M059J (cell line): ENCODE measurements at places on chromosomes 4 and X. TPM values are rescaled to one million over a fixed set of nuclear protein-coding genes. Genes with fewer than 3 reads are reported as not detected.

DNA sequence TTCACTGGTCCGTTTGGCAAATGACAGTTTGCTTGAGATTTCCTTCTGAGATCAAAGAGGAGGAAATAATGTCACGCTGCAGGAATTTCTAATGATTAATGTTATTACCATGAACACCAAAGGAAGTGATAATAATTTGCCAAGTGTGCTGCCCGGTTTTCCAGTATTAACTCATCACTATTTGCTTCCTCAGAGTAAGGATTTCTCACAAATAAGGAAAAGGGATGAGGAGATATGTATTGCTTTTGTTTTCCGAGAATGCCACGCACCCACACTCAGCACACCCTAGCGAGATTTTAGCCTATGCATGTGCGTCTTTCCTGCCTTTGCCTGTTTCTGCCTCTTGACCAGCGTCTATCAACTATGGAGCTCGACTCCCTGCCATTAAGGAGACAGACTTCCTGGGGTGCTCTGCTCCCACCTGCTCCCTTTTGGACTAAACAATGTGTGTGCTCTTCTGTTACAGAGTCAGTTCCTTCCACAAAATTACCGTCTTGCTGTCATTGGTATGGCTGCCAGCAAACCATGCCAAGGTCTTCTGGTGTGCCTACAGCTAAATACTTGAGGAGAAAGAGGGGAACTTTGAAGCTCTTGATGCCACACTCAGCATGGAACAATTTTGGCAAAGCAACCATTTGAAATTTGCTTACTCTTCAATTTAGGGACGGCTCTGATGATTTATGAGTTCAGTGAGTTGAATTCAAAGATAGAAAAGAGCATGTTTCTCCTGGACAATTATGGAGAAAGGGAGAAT, 393.1 kb upstream of the ZFP42 start:
- peak; percentile 84 for DNase-seq

DNA sequence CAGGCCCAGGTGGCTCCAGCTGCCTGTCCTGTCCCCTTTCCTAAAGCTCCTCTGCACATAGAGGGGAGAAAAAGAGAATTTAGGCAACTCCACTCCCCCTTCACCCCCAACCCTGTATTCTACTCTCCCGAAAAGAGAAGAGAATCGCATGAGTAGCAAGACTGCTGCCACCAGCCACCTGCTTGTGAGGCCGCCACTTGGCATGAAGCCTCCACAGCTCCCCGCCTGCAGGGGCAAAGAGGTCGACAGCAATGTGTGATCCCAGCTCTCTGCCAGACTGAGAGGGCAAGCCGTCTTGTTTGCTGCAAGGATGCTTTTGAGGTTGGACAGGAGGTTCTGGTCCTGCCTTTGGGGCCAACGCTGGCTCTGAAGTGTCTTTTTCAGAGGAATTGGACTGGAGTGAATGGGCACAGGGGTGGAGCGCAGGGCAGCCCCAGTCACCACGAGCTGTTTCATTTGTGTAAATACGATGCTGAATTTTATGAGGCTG, 77.1 kb downstream of the STARD8 start:
- no peak for DNase-seq

GRCh38 chr4:136898590-136899248, 633.6 kb downstream of the PCDH18 start:
- DNase-seq = no peak

DNA sequence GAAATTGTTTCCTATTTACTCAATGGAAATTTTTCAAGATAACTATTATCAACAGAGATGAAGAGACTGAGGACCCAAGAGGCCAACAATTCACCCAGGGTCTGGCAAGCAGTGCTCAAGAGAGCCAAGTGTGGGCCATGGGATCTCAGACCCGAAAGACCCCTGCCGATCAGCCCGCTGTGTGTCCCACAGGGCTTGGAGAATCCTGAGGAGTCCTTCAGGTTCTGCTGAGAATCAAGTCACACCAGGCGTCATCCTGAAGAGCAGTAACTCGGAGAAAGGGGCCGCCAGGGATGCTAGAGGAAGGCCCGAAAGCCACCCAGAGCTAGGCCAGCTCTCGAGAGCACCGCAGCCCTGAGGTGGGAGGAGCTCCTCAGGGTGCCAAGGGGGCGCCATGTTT, 48.7 kb downstream of the FGFRL1 start:
- no peak for DNase-seq

GRCh38 chr4:177485528-177485927, 43.3 kb upstream of the AGA start:
- DNase-seq = peak; percentile 46

GRCh38 chrX:108473979-108474378, 34.3 kb downstream of the COL4A5 start:
- no peak for DNase-seq

GRCh38 chr4:86033171-86033570, 326.7 kb downstream of the MAPK10 start:
- DNase-seq = peak; percentile 86

DNA sequence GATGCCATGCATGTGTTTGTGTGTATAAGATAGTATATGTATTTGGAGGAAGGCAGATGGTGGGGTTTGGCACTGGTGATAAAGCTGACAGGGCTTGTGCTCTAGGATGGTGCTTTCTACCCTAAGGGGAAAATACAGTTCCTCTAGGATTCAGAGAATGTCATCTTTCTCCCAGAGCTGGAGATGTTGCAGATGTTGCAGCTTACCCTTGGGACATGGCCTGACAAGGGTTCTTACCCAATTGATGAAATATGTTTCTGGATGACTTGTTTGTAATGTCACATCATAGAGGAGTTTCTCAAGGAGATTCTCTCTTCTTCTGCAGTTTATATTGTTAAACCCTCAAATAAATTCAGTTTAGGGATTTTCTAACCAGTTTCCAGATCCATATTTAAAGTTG, 52.5 kb upstream of the PITX2 start:
- DNase-seq = no peak

GRCh38 chrX:107384397-107385105, 64.9 kb upstream of the FRMPD3 start:
- no peak for DNase-seq

DNA sequence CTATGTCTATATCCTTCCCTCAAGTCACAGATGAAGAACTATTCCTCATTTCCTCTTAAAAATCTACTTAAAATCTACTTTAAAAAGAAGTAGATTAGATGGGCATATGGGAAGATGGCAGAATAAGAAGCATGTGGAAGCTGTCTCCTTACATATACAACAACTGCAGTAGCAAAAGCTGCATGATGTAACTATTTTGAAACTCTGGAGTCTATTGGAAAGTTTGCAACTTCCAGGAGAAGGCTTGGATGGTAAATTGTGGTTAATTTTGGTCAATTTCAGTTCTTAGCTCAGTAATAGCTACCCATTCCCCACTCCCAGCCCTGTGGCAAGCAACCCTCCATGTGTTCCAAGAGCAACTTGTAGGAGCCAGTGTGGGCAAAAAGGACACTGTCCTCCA, 36.9 kb downstream of the MORC4 start:
- no peak for DNase-seq

DNA sequence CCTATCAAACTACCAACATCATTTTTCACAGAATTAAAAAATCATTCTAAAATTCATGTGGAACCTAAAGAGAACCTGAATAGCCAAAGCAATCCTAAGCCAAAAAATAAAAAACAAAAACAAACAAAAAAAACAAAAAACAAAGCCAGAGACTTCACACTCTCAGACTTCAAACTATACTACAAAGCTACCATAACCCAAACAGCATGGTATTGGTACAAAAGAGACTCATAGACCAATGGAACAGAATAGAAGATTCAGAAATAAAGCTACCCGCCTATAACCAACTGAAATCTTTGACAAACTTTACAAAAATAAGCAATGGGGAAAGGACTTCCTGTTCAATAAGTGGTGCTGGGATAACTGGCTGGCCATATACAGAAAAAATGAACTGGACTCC, 152.3 kb upstream of the SMIM31 start:
- DNase-seq = no peak

DNA sequence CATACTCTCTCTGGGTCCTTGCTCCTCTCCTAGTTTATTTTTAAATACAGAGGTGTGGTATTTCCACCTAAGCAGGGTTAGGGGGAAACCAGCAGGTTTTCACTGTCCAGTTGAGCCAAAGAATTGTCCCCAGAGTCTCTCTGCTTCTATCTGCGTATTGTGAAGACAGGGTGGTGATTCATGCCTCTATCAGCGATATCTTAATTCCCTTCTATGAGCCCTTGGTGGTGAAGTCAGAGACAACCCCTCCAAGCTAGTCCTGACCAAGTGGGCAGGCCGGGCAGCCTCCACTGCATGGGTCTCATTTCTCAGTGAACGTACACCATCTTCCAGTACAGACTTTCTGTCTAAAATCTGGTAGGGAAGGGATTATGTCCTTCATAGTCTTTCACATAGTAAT, 100.5 kb upstream of the GPR34 start:
- no peak for DNase-seq

DNA sequence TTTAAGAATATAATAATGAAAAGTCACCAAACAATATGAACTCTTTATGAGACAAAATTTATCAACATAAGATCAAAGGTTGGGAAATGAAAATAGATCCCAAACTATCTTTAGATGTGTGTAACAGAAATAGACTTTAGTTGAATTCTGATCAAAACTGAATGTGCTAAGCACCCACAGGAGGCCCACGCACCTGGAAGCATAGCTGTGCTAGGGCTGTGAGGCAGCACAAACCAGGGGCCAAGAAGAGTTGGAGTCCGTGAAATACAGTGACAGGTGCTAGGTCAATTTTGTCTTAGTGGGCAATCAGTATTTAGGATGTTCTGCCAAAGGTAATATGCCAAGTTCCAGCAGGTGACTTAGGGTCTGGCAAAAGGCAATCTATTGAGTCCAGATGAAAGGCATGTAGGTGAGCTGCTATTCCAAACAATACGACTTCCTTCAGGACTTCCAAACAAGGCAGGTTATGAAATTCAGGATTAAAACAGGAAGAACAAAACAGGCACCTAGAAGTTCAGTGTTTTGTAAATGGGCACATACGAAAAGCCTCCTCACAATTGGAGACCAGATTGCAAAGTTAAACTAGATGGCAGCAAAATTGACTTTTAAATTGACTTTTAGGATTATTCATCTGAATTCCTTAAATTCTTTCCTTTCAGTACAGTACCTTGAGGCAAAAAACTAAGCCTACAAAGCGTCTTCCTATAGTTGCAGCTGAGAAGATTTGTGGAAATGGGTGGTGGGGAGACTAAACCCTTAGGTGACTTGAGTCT, 4.7 kb upstream of the PCDH18 start:
- peak; percentile 25 for DNase-seq

GRCh38 chr4:18167831-18168230, 146.3 kb upstream of the LCORL start:
- no peak for DNase-seq

DNA sequence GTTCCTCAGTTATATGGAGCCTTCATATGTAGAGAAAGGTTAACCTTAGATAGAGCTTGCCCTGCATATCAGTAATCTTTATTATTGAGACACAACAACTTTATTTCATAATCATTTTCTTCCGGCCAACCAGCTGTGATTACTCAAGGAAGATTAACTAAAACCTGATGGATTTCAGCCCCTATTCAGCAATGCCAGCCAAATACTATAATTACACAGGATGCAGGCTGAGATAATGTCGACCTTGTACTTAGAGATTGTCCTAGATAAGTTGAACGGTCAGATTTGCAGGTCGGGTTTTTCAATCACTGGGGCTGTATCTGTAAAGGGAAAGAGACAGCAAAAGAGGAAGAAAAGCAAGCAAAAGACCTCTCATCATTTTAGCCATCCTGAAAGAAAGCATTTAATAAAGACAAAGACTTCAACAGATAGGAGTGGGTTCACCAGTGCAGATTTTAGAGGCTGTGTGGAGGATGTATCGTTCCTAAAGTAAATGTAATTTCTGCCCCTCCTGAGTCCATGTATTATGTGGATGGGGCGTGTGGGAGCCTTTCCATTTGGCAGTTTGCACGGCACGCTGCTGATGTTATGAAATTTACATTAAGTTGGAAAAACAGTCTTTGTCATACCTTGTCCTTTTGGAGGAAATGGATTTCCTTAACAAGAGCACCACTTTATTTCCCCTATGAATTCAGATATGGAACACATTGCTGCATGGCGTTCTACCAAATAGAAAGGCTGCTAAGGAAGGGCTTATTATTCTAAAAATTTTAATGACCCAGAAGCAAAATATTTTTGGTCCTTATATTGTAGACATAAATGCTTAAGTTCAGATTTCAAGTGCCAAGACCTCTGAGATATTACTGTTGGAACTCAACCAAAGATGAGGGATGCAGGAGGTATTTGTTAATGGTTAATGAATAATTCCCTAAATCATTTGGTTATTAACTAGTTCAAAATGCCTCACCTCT, 496.7 kb downstream of the SPRY1 start:
- no peak for DNase-seq

GRCh38 chr4:109432203-109432602, 1.4 kb upstream of the SEC24B start:
- DNase-seq = no peak

DNA sequence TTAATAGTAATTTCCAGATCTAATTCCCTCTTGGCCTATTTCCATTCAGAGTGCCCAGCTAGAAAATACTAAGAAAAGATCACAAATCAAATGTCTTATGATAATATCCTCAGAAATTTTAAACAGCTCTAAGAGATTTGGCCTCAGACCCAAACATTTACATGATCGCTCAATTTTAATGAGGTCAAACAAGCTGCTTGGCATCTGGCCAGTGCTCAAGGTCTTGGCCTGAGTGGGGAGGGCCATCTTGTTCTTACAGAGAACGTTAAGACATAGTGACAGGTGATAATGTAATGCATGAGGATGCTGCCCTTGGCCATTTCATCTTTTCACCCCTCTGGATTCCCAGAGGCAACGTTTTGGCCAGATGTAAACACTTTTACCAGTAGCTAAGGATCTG, 159.2 kb upstream of the SLC7A11 start:
- peak; percentile 70 for DNase-seq

DNA sequence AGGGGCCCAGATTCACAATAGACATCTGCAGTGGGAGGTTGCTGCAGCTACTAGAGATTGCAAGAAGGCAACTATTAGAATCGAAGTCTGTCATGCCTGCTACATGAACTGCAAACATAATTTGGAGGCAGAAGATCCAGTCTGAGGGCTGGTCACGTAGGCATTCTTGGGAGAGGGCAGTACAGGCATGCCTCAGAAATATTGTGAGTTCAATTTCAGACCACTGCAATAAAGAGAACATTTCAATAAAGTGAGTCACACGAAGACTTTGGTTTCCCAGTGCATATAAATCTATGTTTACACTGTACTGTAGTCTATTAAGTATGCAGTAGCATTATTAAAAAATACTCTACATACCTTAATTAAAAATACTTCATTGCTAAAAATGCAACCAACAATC, 585.8 kb upstream of the FAT1 start:
- DNase-seq = peak; percentile 80

The MTMR8 gene
- total RNA-seq = not detected in 2 replicates

The SYTL5 gene
- total RNA-seq = 18.2 and 23.1 TPM in 2 replicates

The PTPN13 gene
- 10.3 and 12.3 TPM in 2 replicates for total RNA-seq

The FAM184B gene
- total RNA-seq = 0.02 TPM in 1 of 2 replicates, not detected in the other

The FAM9B gene
- total RNA-seq = not detected in 2 replicates

The ARR3 gene
- total RNA-seq = not detected in 2 replicates

The BTK gene
- total RNA-seq = 0.05 TPM in 1 of 2 replicates, not detected in the other

The IL3RA gene
- not detected in 2 replicates for total RNA-seq

The PRR32 gene
- total RNA-seq = not detected in 2 replicates

The CABS1 gene
- not detected in 2 replicates for total RNA-seq
